Activated CD4-positive, alpha-beta T cell treated with anti-CD3 and anti-CD28 coated beads for 24 hours (primary cell): ENCODE measurements at places on chromosomes 4 and X.

- no peak for DNase-seq
Observed at GRCh38 chr4:99749445-99750391, 66.9 kb upstream of the DAPP1 start.

DNA sequence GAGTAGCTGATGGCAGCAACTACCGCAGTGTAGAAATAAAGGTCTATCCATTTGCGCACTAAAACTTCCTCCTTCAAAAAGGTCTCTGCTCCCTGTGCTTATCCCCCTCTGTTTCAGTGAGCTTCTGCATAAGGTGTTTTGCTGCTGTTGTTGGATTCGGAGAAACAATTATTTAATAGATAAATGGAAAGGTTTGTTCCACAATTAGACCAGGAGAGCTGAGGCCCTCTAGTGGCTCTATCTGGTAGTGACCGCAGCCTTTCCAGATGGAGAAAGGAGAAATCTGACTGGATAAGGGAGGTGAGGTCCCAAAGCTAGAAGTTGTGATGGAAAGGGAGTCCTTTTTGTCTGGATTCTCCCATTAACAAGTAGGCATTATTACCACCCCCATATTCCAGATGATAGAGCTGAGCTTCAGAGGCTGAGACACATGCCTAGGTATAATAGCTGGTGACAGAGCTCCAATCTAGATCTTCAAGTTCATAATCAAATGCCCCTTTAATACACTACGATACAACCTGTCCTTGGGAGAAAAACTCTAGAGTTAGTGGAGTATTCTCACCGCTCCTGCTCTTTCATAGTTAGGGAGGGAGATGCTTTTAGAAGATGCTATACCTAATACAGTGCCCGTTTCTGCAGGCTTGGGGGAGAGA, 5.1 kb upstream of the GABRQ start:
- DNase-seq, result peak; percentile 29

DNA sequence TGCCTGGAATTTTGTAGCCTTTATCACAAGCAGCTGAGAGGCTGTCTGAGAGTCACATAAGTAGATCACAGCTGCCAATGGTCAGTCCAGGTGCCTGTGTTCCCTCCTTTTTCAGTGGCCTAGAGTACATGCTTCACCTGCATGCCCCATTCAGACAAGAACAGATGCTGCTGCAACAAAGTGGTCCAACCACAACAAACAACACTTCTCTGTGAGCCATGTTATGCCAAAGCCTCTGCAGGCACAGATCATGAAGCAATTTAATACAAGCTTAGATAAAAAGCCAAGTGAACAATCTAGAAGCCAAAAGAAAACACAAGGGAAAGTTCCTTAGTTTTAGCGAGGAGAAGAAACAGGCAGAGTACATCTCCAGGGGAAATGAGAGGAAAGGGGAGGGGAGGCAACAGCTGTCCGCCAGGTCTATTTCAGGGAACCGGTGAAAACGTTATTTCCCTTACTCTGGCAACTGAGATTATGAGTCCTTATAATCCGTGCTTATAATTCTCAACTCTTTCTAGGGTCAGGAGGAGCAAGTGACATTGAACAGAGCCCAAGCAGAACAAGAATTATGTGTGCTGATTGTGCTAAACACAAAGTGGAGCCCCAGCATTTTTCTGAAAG, 92.6 kb downstream of the TSPAN5 start:
- DNase-seq, result no peak

GRCh38 chr4:144817081-144817480, 171.1 kb downstream of the HHIP start:
- no peak for DNase-seq

GRCh38 chr4:48594180-48594579, 104.1 kb downstream of the ZAR1 start:
- no peak for DNase-seq

DNA sequence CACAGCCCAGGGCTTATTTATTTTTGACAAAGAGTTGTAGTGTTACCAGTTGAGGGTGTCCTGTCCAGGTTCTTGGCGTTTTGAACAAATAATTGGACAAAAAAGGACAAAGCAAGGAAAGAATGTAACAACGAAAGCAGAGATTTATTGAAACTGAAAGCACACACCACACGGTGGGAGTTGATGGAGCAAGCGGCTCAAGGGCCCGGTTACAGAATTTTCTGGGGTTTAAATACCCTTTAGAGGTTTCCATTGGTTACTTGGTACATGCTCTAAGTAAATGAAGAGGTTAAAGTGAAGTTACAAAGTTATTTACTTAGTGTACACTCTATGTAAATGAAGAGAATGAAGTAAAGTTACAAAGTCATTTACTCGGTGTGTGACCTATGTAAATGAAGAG, 27.8 kb upstream of the OPHN1 start:
- no peak for DNase-seq

DNA sequence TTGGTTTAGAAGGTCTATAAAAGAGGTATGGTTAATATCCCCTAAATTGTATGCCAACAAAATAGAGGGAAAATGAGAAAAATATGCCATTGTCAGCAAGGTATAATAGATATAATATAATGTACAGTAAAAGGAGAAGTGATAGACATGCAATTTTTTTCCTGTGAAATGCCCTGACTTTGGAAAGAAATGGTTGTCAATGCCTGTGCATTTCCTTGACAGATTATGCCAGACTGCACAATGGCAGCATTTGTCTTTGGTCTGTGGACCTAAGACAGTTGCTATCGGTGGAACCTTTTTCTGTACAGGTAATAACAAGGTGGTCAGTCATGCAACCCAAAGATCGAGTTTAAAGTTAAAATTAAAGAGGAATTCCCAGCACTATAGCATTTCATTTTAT, 301.7 kb downstream of the CFAP299 start:
- DNase-seq, result no peak

GRCh38 chrX:83512111-83512510, 4.0 kb downstream of the POU3F4 start:
- DNase-seq, result no peak
